Right lung (tissue), 10 donors: ENCODE measurements at places on chromosomes 2 and 18. TPM values are rescaled to one million over a fixed set of nuclear protein-coding genes. Genes with fewer than 3 reads are reported as not detected.

NPAS2 gene
- 26.7 TPM for polyA plus RNA-seq

SLC11A1 gene
- 0.62 TPM for polyA plus RNA-seq

DNA sequence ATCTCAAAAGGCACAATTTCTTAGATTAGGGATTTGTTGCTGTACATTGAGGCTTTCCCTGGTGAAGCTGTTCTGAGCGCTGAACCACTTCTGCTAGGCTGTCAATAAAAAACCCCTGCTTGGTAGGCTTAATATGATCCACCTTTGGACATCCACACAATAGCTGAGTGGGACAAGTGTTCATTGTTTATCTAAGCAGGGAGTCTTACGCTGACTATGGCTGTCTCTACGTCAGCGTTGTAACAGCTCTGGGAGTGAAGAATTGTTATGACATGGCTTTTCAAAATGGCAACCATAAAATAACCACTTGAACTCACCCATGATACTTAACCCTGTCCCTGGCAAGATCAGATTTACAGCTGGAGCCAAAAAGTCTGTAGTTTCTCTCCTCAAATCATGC lies 111.5 kb upstream of the SULT1C3 start:
- no peak for DNase-seq

DNA sequence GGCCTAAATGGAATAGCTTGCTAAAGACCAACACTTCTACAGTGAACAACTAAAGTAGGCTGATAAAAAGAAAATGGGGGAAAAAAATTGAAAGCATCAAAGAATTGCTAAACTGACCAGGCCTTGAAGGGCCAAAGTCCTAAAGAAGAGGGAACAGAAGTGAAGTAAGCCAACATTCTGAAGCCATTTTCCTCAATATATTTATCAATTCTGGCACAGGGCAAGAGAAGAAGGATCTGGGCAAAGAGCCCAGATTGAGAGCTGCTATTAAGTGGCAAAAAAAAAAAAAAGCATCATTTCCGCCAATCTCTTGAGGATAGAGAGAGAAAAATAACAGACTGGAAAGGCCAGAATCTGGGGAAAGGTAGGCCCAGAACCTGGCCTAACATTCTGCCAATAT lies 25.7 kb downstream of the FANCL start:
- DNase-seq, result peak; percentile 73

- DNase-seq, result no peak
These were observed 63.9 kb downstream of the AOX1 start for GRCh38 chr2:200649724-200650123.

- no peak for DNase-seq
These were observed 10.2 kb downstream of the GAREM2 start for GRCh38 chr2:26182887-26183630.

GRCh38 chr2:177551989-177552421 lies 159.4 kb downstream of the AGPS start:
- DNase-seq, result no peak

- no peak for DNase-seq
These were observed 54.0 kb upstream of the CYP1B1 start for GRCh38 chr2:38129987-38130386.
